Stimulated activated naive CD8-positive, alpha-beta T cell treated with anti-CD3 and anti-CD28 coated beads, Interleukin-15, amount 100 ng/mL, for 72 hours (primary cell): ENCODE measurements at places on chromosomes 12 and 14.

DNA sequence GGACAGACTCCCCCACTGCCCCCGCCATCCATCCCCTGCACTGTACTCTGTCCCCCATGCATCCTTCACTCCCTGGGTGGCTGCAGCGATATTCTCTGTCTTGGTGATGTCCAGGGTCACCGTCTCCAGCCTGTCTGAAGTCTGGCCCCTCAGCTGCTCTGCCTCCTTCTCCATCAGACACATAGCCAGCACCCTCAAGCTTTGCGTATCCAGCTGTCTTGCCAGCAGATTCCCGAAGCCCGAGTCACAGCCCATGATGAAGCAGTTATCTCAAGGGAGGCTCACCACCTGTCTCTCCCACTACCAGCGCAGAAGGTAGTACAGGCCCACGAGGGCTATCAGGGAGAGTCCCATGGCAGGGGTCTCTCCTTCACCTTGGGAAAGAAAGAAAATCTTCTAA lies 77.8 kb downstream of the HSD17B6 start:
- DNase-seq = no peak

- DNase-seq = no peak
Measured at GRCh38 chr12:116650062-116650461, 87.8 kb downstream of the SPRING1 start.

GRCh38 chr12:50363141-50363540 lies 33.3 kb downstream of the FAM186A start:
- DNase-seq = no peak

DNA sequence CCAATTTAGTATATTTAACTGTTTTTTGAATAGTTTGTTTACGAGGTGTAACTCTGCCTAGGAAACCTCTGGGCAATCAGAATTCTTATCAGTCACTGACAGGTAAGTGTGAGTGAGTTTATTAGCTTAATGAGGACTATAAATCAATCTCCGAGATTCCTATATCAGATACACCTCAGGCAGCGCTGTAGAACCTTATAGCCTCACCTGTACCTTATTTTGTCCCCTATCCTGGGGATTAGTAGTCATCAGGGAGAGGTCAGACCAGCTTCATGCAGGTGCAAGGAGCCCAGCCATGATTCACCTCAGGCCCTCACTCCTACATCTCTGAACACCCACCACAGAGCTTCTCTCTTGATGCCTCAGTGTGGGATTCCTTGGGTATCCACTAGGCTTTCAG lies 256.0 kb downstream of the KTN1 start:
- DNase-seq = no peak

DNA sequence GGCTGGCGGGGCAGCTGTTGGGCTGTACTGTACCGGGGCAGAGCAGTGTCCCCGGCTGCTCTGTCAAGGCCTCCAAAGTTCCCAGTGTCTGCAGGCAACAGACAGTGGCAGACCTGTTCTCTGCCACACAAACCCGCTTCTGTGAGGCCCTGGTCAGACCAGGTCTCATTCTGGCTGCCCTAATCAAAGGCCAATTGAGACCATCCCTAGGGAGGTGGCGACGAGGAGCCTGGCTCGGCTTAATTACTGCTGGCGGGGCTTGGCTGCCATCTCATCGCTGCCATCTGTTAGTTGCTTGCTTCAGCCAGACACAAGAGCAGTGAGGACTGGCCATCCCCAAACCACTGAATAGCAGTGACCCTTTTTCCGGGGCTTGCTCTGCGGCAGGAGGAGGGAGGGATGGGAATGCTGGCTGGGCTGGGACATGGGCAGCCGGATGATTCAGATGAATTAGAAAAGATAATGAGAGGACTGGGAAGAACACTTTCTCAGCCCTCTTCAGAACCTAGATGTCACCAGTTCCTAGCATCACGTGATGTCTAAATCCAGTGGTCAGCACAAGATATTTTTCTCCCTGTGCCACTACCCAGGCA lies 24.5 kb downstream of the ERG28 start:
- no peak for DNase-seq

DNA sequence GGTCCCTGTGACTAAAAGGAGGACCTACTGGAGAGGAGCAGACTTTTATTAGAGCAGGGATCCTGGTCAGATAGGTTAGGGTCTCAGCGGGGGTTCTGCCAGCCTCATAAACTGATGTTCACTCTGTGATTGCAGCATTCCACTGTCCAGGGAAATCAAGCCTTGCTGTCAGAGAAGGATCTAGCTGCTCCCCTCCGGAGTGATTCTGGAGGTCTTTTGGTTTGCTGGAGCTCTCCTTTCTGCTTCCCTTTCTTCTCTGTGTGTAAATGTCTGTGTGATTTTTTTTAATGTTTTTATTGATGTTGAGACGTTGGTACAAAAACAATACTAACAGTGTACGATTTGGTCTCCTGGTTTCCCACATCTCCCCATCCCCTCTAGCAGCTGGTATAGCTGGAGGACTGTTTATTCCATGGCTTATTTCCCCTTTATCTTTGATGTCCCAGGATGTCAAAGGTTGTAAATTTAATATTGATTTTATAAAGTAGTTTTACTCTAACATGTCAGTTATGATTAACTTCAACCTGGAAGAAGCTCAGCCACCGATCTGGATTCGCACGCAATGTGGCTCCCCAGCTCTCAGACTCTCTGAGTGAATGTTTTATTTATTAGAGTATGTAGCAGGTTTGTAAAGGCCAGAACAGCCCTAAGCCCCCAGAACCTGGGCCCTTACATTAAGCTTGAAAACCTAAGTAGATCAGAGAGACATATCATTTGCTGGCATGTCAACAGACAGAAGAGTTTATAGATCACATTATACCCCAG lies 202.3 kb upstream of the G2E3 start:
- DNase-seq = no peak

- DNase-seq = no peak
Measured at GRCh38 chr14:74855945-74856344, 20.0 kb downstream of the PROX2 start.

GRCh38 chr12:30420561-30420960 lies 275.1 kb downstream of the IPO8 start:
- no peak for DNase-seq

DNA sequence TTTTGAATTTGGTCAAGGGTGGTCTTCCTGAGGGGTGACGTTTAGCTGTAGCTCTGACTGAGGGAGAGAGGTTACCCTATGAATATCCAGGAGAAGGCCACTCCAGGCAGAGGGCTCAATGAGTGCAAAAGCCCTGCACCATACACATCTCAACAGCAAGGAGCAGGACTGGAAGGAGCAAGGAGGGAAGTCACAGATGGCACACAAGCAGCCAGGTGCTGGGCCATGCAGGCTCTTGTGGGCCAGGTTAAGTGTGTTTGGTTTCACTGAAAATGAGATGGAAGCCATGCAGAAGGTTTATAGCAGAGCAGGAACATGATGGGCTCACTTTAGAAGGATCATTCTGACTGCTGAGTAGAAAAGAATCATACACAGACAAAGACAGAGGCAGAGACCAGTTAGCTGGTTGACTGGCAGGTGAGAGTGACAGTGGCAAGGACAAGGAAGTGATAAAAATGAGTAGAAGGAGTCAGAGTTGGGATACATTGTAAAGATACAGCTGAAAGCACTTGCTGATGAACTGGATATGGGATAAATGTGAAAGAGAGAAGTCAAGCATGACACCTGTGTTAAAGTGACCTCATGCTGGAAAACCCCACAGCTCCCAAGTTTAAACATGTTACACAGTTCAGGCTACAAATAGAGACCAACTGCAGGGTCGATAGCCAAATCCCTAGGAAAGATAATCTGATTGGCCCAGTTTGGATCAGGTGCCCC lies 81.2 kb downstream of the PRKD1 start:
- no peak for DNase-seq
